Renal cortical epithelial cell (primary cell): ENCODE measurements at places on chromosomes 2 and 18. TPM values are rescaled to one million over a fixed set of nuclear protein-coding genes. Genes with fewer than 3 reads are reported as not detected.

DNA sequence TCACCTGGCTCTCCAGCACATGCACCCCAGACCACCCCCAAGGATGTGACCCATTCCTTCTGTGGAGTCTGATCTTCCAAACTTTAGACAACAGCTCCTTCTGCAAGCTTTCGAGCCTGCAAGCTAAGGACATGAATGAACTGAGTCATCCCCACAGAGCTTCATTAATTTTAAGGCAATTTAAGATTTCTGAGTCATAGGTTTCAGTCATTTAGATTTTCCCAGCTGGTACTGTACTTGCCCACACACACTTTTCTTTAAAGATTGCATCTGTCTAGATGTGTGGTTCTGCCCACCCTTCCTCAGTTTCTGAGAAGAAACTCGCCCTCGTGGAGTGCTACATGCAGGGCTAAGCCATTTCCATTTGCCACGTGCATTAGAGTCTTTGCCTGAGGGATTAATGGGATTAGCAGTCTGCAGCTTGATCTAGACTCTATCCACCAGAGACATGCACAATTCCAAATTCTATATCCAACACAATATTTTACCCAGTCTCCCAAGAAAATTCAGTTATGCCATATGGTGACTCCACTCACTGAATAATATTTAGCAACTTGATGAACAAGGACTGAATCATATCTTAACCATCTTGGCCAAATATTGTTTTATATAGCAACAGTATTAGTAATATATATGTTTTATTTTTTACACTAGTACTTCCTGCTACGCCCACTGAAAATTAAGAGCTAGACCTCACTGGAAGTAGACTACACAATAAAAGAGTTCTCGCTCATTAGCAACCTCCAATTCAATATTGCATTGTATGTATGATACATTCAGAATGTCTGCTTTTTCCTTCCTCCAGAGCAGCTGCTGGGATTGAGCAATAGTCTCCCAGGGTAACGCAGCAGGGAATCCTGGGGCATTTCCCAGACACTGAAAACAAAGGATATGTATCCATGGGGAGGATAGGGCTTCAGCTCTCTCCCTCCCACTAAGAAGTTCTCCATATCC is 14.3 kb upstream of the TRIB2 start:
- peak; percentile 83 for DNase-seq

DNA sequence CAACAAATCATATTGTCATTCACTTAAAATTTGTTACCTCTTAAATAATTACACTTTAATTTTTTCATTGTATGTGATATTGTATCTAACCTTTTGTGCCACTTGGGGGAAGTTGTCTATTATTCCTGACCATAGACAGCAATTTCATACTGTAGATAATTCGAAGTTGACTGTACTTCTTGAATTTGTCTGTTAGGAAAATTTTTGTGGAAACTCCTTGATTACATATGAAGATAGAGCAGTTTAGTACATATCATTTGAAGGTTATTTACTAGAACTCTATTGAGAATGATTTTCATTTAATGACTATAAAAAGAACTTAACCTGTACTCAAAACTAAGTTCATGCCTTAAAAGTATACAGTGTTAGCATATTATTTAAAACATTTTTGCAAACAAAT is 5.1 kb downstream of the DYNC1I2 start:
- DNase-seq: no peak

The PLEK gene
- total RNA-seq: 0.65 TPM in 1 of 2 replicates, not detected in the other

The TMBIM1 gene
- total RNA-seq: 165 and 404 TPM in 2 replicates

- DNase-seq: no peak
Observed at GRCh38 chr2:176851889-176852483, 360.6 kb upstream of the HNRNPA3 start.
